CD4-positive, alpha-beta T cell treated with Interleukin-4 for 4 hours (primary cell): ENCODE measurements at places on chromosomes 1 and 21.

GRCh38 chr1:74583397-74583796 is 71.0 kb upstream of the LRRC53 start:
- no peak for DNase-seq

DNA sequence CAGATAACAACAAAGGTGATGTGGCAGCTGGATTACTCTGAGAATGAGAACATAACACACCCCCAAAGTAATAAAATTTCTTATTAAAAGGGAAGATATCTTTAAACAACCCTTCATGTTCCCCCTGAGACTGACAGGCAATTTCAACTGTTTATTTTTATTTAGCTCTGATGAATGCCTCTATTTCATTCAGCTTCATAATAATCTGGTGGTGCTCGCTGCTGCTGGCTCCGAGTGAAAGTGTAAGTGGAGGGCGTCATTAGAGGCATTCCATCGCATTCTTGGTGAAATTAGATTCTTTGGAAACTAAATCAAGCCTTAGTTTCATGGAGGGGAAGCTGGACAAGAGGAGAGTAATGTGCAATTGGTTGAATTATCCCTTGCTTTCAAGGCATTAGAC is 128.9 kb downstream of the GRIK1 start:
- no peak for DNase-seq

- peak; percentile 52 for DNase-seq
Observed at GRCh38 chr1:247415423-247416361, at the start of gene NLRP3. Gene NLRP3, plus strand, starts transcription at chr1:247416173. Its CDS starts 2,628 bp downstream, at chr1:247418801.

DNA sequence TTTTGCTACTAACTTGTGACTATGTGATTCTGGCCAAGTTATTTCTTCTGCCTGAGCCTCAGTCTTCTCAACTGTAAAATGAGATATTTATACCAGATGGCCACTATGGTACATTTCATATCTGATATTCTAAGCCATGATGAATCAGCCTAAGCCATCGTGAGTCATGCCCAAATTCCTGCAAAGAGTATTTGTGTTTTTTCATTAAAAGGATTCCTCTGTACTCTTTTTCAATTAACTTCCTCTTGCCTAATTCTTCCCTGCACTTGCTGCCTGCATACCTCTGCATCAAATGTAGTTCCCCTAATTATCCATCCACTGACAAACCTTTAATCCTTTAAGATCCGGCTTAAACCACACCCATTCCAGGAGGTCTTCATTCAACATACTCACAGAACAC is 575.1 kb upstream of the BEND5 start:
- no peak for DNase-seq

DNA sequence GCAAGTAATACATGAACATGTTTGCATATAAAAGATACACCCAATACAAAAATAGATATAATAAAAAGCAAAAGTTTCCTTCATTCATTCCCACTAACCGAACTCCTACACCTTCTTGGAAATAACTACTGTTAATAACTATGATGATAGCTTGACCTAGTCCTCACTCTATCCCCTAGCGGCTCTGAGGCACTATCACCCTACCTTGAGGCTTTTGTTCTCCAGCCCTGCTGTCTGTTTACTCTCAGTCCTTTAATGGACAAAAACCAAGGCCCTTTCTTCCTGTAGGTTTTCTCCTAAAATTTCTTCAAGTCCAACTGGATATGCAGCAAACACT is 186.6 kb downstream of the SLC35F3 start:
- DNase-seq: no peak

GRCh38 chr21:31045841-31046240 is 7.6 kb upstream of the KRTAP19-8 start:
- no peak for DNase-seq

DNA sequence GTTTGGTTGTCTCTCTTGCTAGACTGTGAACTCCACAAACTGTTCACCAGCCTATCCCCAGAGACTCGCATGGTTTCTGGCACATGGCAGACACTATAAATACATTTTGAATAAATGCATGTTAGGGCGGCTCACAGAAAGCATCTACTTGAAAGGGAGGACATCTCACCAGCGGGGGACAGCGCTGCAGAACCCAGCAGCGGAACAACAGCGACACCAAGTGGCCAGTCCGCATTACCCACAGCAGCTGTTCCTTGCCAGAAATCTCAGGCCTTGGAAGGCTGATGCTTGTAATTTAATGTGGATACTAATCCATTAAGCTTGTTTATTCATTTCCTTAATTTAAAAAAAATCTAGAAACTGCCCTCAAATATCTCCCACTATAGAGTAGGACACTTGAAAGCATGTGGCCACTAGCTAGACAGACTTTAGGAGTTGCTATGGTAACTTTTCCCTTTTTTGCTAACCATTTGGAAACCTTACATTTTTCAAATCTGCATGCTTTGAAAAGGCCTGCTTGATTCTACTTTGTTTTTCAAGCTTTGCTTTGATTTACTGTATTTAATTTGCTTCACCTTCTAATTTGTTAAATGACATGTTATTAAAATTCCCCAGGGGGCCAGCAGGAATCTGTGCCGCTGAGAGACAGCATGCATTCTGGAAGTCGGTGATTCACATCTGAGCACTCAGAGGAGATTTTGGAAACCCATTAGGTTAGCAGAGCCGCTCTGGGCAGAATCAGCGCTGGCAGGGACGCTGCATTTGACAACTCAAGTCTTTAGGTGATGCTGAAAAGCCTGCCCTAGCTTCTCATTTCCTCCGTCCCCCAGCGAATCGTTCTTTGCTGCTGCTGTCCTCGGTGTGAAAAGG is 63.5 kb upstream of the SSX2IP start:
- peak; percentile 60 for DNase-seq

DNA sequence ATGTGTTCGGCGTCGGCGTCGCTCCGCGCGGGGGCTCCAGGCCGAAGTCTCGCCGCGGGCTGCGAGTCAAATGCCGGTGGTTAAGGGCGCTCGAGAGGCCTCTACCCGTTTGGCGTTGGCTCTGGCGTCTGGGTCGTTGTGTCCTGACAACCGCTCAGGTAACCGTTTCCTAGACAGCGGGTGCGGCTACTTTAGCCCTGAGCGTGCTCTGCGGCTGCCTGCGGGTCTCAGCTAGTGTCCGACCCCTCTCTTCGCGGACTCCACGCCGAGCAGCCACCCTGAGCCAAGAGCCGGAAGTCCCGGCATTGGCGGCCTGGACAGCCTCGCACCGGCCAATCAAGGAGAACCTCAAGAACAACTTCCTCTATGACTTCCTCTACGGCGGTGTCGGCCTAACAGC is 173.4 kb downstream of the SETD4 start:
- no peak for DNase-seq

DNA sequence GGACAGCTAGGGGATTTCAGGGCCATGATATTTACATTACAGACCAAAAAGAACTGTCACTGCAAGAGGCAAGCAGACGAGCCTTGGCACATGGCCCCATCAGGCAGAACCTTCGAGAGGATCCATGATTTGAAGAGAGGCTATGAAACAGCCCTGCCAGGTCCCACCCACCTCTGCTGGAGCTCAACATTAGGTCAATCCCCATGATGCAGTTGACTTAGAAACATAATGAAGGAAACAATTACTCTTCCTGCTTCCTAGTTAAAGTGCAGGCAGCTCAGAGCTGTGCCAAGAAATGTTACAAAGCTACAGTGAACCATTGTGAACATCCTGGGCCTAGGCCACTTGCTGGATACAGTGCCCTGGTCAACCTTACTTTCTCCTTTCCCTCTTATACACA is 41.7 kb upstream of the PTCH2 start:
- no peak for DNase-seq
